ENCODE measurements at places on chromosomes 7 and 10.
A peak's percentile ranks its signal among the peaks of the same experiment; 100 is the strongest.

GRCh38 chr7:39949971-39950472 lies at the start of gene CDK13:
TSS of gene CDK13 (plus strand) at chr7:39950256. CDS start at chr7:39950642, 386 bp downstream.
- DNase-seq: peak; percentile 84

DNA sequence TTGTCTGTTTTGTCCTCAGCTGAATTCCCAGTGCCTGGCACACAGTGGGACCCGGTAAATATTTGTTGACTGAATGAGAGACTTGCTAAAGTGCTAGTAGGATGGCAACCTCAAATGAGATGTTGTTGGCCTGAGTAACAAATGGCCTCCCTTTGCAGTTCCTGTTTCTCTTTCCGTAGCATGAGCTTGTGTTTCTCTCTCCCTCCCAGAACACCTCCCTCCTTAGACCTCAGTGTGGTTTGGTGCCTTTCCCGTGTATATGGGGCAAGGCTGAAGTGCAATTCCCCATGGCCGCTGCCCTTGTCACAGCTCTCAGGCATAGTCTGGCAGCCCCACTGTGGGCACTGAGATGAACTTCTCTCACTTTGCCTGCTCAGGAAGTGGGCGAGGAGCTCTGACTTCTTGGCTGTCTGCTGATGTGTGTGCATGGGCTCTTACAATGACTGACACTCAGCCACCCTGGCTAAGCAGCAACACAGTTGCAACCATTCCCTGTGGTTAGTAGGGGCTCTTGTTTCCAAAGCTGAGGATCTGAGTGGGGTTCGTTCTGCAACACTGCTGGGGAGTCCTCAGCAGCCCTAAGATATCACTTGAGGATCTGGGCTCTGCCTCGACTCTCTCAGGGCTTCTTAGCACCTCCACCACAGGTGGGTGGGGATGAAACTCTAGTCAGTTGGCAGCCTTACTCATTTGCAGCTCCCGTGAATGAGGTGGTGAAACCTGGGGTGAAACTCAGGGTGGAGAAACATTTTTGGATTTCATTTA lies 136.1 kb downstream of the ICA1 start:
- no peak for DNase-seq

DNA sequence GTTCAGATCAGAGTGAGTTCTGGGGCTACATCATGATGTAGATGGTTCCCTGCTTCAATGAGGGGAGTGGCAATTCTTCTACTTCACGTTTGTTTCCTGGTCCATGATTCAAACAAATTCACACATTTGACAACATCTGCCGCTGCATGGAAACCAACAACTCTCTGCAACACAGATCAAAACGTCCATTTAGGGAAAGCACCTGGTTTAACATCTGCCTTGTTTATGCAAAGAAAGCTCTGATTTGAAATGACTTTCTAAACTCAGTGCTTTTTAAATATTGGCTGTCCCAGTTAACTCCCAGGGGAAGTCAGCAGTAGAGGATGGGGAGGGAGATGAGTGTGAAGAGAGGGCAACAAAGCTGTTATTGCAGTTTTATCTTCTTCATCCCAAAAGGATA lies 93.8 kb downstream of the GAD2 start:
- DNase-seq: no peak

- peak; percentile 66 for DNase-seq
Observed at GRCh38 chr10:13794992-13795612, 208.3 kb downstream of the PRPF18 start.

DNA sequence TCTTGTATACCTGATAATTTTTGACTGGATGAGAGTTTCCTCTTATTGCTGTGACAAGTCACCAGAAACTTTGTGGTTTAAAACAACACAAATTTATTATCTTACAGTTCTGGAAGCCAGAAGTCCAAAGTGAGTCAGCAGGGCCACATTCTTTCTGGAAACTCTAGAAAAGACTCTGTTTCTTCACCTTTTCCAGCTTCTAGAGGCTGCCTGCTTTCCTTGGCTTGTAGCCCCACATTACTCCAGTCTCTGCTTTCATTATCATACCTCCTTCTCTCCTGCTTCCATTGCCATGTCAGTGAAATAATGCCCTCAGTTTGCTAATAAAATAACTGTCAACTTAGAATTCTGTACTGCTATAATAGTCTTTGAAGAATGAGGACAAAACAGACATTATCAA lies 65.3 kb downstream of the VCL start:
- DNase-seq: no peak

DNA sequence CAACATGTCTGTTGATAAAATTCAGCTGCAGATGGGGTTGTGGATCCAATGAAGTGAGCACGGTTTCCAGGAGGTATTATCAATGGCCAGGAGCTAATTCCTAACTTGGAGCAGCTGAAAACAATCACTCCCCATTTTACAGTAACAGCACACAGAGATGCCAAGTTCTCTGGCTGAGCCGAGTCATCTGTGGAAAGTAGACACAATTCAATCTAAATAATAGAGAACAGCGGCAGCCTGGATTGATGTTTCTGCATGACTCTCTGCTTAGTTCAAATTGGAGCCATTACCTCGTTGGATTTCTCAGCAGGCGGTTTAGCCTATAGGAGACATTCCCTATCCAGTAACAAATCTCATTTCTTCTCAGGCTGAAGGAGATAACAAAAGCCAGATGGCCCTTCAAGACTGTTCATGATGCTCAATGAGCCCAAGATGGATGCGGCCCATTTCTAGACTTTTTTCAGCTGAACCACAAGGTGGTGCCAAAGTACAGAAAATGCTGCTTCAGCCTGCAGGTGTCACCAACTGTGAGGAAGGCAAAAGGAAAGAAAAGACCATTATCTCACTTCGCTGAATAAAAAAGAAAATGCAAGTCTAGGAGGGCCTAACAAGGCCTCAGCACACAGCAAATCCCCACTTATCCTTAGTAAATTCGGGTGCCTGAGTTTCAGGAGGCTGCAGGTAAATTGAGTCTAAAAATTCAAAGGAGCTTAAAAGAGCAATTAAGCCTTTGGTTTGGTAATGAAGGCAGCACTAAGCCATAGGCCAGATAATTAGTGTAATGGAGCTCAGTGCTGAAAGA lies 83.7 kb downstream of the SLC16A9 start:
- DNase-seq: no peak

DNA sequence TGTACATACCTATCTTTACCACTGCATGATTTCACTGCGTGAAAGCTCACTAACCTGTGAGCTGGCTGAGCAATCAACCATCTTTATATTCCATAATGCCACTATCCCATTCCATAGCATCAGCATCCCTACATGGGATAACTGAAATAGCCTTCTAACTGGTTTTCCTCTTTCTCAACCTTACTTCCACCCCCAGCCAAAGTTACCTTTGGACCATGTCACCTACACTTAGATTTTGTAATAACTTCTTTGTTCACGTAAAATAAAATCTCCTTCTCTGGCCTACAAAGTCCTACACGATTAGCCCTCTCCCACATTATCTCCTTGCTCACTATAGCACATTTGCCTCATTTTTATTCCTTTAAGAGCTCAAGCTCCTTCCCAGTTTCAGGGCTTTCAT lies 2.5 kb downstream of the PSMA2 start:
- no peak for DNase-seq

DNA sequence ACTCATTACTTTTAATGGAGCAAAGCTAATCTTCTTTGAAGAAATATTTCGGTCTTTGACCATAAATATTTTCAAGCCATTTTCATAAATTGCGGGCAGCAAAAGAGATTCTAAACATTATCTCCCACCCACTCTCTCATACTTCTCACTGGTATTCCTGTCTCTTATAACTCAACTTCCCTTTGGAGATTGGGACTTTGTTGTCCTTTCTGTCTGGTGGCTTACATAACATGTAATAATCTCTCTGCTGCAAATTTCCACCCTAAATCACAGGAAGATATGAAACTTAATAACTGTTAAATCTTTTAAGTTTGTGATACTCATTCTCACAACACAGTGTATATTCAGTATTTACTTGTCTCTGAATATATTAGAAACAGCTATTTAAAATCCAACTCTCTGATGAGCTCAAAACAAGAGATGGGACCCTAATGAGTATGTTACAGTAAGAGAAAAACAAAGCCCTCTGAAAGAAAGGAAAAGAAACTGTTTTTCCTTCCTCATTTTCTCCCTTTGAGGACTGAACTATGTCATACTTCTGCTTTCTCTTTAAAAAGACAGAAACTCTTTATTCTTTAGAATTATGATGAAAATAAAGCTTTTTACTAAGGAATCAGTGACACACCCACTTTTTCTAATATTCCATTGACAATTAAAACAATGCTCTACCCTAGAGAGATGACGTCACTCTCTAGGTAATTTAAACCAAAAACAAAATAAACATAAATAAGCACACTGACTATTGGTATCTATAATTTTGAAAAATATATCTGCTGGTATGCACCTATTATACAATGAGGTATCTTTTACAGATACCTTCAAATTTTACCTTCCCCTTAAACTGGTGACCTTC lies 14.7 kb downstream of the CALCR start:
- DNase-seq: no peak

All from left lung (tissue), 14 donors.